Ovary (tissue), 10 donors: ENCODE measurements at places on chromosomes 1 and 21.

- no peak for DNase-seq
Measured at GRCh38 chr1:85289207-85289847, 12.9 kb upstream of the BCL10 start.

DNA sequence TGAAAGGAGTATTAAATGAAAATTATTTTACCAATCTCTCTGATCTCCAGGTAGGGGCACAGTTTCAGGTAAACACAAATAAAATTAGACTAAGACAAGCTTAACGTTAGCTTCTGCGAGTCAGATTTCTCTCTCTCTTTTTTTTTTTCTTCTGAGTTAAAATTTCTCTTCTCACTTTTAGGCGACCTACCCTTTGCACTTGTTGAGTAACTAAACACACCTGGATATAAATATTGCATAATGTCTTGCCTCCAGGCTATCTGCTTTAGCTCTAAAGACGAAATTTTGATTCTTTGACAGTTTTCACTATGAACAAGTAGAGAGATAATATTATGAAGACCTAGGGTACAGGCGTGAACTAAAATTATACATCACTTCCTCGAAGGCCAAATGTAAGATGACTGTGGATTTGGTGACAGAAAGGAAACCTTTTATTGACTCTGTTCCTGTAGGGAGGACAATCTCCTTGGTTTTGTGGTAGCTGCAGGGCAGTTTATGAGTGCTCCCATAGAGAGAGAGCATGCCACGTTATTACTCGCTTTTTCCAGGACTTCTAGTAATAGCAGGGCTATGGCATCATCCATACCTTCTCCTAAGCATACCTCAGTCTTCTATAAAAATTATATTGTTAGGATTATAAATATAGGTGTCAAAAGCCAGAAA is 303.8 kb upstream of the NEGR1 start:
- no peak for DNase-seq

- no peak for DNase-seq
Measured at GRCh38 chr1:212605441-212606394, 2.8 kb upstream of the ATF3 start.

DNA sequence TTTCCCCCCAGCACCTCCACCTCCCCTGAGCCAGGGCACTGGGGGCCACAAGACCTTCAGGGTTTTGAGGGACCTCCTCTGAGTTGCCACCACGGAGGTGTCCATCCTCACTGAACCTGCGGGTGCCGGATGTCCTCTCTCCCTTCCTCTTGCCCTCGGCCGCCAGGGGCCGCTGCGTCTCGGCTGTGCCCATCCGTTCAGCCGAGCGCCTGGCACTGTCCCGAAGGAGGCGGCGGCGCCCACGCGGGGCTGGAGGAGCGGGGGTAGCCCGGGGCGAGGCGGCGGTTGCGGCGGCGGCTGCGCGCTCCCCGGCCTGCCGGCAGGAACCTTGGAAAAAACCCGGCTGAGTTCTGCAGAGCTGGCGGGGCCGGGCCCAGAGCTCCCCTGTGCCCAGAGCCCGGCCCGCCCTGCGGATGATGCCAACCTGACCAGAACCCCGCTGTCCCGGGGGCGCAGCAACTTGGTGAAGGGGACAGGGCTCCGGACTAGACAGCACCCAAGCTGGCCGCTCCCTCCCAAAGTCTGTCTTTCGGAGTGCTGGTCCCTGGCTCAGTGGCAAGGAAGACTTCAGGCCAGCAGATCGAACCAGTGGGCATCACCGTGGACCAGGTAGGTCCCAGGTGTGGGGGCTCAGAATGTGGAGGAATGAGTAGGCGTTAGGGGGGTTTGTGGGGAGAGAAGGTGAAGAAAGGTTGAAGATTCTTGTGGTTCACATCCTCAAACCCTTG is 3.7 kb upstream of the PPM1J start:
- DNase-seq, result peak; percentile 82

DNA sequence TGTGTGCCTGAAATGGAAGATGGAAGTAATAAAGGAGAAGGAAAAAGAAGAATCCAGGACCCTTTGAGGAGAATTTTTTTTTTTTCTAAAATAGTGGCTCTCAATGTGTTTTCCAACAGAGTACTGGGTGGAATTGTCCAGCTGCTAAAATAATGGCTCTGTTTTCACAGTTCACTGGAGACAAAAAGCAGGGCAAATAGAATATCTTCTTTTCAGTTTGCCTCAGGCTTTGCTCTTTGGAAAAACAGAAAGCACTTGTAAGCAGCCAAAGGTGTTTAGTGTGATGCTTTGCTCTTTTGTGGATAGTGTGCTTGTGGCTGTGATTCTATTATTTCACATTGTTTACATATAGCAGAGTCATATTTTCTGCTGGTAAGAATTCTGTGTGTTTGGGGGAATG is 77.4 kb upstream of the MROH9 start:
- no peak for DNase-seq
